NCI-H1048 (cell line): ENCODE measurements at places on chromosomes 2 and 18.

- DNase-seq = no peak
Observed at GRCh38 chr2:179572544-179572943, 288.9 kb downstream of the ZNF385B start.

DNA sequence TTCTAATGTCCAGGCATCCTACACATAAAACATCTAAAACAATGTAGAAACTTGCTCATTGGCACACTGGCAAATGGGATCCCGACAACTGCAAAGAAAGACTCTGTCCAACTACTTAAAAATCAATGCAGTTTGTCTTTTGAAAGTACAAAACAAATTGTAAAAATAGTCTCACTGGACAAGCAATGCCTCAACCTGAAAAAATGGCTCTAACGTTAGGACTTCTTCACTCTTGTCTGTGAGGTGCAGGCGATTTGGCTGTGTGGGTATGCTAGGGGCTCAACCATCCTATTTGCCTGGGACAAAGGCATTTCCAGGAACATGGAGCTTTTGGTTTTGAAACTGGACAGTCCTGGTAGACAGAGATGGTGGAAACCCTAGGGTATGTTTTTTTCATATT is 10.7 kb downstream of the EFEMP1 start:
- no peak for DNase-seq

DNA sequence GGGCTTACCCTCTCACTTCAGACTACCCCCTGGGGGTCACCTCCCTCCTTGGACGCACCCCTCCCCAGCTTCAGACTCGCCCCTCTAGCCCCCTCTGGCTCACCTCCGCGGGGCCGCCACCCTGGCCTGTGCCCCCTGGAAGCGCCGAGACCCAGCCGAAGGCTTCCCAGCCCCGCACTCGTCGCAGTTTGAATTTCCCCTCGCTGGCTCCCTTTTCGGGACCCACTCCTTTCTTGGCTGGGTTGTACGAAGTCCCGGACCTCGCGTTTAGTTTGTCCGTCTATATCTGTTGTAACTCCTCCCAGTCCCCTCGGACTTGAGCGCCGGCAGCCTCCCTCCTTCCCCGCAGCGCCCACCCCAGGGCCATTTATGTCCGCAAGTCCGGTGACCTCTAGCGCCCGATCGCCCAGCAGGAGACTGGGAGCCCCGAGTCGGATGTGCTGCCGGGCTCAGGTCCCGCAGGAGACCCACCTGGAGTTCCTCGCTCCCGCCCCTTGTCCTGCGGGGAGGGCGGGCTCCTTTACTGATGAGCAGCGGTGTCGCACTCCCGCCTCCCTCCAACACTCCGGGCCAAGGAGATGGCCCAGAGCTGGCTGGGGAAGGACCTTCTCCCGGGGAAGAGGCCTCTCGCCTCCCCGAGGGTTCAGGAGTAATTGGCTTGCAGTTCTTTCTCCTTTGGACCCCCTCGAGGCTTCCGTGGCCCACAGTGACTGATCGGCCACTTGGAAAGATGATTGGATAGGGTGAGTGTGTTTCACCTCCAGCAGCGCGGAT is 692 bp upstream of the RAX start:
- DNase-seq = no peak

- DNase-seq = no peak
Observed at GRCh38 chr18:49933530-49934128, 120.3 kb upstream of the ACAA2 start.

DNA sequence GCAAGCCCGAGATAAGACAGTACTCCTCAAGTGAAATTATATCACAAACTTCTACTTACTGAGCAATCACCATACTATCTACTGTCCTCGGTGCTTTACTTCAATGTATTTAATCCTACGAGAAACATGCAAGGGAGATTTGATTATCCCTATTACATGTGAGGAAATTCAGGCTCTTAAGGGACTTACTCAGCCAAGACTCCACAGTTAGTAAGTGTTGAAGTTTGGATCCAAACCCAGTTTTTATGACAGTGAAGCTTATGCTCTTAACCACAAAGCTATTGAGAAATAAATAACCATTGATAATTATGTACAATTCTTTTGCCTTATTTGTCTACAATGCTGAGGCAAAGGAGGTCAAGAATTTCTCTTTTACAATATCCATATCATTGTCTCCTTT is 672.9 kb upstream of the ACVR2A start:
- no peak for DNase-seq

- no peak for DNase-seq
Observed at GRCh38 chr2:203018181-203018580, 3.5 kb downstream of the NBEAL1 start.

DNA sequence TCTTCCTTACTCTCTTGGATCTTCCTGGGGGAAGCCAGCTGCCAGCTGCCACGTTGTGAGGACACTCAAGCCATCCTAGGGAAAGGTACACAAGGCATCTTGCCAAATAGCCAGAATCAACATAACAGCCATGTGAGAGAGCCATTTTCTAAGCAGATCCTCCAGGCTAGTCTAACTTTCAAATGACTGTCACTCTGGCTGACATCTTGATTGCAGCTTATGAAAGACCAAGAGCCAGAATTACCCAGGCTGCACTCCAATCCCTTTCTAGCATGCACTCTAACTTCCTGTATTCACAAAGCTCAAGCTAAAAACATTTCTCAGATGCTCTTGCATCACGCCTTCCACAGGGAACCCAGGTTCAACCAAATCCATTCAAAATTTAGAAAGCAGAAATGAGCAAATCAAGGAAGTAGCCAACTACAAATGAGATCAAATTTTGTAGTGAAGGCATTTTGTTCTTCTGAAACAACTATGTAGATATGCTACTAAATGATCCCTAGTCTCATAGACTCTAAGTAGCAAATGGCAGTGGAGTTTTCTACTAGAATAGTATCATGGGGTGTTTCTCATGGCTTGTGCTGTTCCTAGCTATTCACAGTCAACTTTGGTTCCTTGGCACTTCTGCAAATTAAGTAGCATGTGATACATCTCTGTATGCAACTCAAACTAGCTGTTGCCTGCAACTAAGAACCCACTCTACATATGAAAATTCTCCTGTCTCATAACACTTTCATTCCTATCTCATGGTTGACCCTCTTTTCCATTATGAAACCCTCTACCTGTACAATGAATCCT is 281.9 kb downstream of the ZEB2 start:
- no peak for DNase-seq

DNA sequence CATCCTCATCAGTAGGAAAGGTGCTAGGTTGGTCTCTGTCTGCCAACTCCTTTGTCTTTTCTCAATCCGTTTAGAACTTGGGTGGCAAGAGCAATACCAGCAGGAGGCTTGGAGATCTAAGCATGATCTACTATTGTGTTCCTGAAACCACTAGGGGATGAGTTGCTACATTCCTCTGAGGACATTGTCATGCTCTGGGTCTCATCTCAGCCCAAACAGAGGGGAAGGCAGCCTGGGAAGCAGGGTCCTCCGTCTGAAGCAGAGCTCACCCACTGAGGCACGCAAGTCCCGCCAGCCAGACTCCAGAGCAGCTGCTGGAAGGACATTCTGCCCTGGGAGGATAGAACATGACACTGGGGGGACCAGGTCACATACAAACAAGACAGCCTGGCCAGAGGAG is 162.9 kb downstream of the MTCL1 start:
- DNase-seq = no peak

- DNase-seq = no peak
Observed at GRCh38 chr2:29227935-29228675, 112.9 kb downstream of the CLIP4 start.

- DNase-seq = peak; percentile 16
Observed at GRCh38 chr2:169828141-169828811, 1.0 kb downstream of the UBR3 start.

DNA sequence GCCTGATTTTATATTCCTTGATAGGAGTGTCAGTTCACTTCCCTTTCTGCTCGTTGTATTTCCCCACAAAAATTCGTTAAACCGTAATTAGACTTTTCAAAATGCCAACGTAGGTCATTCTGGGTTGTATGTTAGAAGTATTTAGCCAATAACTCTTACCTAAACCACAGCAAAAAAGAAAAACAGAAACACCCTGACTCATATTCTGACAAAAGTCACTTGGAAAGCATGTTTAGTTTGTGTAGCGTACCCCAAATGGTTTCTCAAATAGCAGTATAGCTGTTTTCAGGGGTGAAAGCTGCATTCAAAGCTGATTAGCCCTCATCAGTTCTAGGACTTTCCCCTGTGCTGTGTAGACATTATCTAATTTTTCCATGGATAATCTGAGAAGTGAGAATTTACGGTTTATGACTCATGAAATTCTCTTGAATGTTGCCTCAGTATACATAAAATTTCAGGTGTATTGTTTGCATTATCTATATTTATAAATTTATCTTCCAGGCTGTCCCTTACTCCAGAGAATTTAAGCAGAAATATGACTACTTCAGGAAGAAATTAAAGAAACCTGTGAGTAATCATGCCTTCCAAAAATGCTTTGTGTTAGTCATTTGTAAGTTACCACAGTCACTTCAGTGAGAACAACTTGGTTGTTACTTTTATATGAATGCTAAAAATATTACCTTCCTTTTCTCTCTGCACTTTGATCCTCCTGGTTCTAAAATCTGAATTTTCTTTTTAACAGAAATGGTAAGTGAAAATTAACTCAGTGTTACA is 264.9 kb downstream of the ALPK2 start:
- DNase-seq = no peak

DNA sequence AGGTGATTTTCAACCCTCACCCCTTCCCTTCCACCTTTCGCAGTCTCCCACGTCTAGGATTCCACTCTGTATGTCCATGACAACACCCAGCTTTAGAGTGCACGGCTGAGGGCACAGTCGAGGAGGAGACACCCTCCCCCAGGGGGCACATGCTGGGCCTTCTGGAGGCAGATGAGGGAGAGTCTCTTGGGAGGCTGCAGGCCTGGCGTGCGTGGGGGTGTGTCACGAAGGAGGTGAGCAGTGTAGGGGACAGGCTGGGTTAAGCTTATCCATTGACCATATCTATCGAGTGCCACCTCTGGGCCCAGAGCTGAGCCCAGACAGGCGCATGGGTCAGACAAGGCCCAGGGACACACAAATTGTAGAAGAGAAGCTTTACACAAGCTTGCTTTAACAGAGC is 18.8 kb downstream of the PROC start:
- no peak for DNase-seq

- DNase-seq = no peak
Observed at GRCh38 chr18:78769502-78770105, 210.0 kb upstream of the SALL3 start.

DNA sequence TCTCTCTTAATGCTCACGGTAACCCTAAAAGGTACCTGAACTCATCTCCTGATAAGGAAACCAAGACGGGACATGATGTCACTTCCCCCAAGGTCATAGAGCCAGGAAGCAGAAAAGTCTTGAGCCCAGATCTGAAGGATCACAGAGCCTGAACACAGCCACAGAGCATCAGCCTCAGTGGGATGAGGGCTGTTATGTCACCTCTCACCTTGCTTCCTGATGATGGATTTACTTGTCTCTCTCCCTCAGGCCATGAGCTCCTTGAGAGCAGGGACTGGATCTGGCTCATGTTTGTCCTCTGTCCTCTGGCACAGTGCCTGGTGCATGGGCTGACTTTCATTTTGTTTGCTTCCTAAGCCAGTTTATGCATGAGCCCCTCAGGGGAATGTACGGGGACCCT is 54.2 kb downstream of the SERTAD2 start:
- no peak for DNase-seq

GRCh38 chr18:3726238-3726951 is 276.4 kb downstream of the TGIF1 start:
- DNase-seq = no peak

GRCh38 chr2:238294393-238295143 is 6.2 kb upstream of the PER2 start:
- no peak for DNase-seq

- DNase-seq = no peak
Observed at GRCh38 chr2:8761529-8762164, 75.8 kb downstream of the KIDINS220 start.

GRCh38 chr18:50441501-50441900 is 66.7 kb downstream of the SKA1 start:
- DNase-seq = no peak

GRCh38 chr18:11963991-11964484 is 17.3 kb upstream of the IMPA2 start:
- no peak for DNase-seq

- DNase-seq = no peak
Observed at GRCh38 chr2:223633656-223634055, 31.5 kb upstream of the SCG2 start.

GRCh38 chr2:102486941-102487702 is 14.1 kb downstream of the SLC9A4 start:
- no peak for DNase-seq

DNA sequence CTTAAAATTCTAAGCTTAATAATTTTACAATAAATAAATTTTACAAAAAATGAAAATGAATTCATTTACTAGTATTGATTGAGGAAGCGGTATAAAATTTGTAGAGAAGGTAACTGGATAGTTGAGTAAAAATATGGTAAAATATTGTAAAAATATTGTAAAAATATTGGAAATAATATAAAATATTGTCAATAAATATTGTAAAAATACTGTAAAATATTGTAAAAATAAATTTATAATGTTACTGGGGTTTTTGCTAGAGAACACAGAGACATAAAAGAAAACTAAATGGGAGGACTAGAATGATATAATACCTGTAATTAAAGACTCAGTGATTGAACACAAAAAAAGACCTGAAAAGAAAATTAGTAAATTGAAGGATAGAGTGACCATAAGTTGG is 546.3 kb upstream of the NETO1 start:
- DNase-seq = no peak

- peak; percentile 81 for DNase-seq
Observed at GRCh38 chr18:36828630-36829361, at the start of the genes KIAA1328 and TPGS2. Gene KIAA1328, plus strand, starts transcription at chr18:36829127. Its CDS starts 12 bp downstream, at chr18:36829139. Gene TPGS2, minus strand, starts transcription at chr18:36829002. Its CDS starts 235 bp downstream, at chr18:36828767.

DNA sequence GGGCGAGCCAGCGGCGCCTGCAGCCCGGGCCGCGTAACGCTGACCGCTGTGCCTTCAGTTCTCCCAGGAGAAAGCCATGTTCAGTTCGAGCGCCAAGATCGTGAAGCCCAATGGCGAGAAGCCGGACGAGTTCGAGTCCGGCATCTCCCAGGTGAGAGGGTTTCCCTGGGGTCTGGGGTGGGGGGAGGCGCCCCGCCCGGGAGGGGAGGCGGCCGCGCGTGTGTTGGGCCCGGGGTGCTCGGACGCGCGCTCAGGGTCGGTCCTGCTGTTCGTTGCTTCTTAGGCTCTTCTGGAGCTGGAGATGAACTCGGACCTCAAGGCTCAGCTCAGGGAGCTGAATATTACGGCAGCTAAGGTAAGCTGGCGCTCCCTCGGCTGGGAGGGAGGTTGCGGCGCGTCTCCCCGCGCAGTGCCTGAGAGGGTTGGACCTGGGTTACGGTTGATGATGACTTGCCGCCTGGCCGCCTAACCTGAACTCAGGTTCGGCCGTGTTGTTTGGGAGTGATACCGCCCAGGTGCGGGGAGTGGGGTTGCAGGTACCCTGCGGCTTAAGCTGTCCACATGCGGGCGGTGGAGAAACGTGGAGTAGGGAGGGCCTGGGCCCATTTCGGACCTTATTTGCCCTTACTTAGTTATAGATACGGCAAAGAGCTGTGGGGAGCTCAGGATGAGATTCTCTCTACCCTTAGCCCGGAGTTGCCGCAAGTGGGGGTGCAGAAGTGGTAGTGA is 638 bp downstream of the RPS7 start:
- DNase-seq = no peak
